ENCODE measurements at places on chromosomes 5 and 9.

- DNase-seq, result no peak
Observed at GRCh38 chr5:370959-371810, 49.7 kb downstream of the AHRR start.

GRCh38 chr5:164204338-164204946 is 699.0 kb downstream of the MAT2B start:
- peak; percentile 75 for DNase-seq

DNA sequence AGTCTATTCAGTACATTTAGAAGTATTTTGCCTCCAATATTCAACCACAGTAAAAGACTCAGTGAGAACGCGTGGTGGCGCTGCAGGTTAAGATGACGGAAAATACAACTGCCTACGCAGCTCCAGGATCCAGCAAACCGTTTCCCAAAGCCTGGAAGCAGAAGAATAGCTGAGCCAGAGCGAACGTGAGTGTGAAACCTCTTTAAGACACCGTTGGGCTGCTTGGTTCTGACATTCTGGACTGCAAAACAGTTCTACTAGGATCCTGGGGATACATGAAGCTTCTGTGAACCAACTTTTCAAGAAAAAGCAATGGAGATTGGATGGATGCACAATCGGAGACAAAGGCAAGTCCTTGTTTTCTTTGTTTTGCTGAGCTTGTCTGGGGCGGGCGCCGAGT is at the start of gene PCDHB16:
Gene PCDHB16, plus strand, starts transcription at position 140 of the 400 bp plus-strand sequence. Its CDS starts 173 bp downstream, at position 313.
- DNase-seq, result peak; percentile 32

DNA sequence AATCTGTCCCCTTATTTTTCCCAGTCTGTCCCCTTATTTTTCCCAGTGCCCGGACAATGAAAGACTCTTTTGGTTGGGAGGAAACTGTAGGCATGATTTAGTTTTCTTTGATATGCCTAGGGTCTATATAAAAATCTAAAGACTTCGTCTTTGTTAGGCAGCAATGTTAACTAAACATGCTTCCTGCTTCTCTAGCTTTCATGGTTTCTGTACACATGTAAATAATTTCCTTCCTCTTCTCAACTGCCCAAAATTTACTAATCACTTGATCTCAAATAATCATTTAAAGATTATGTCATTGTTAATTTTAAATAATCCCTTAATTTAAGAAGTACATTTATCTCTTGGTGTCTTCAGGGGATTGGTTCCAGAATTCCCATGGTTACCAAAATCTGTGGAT is 47.8 kb upstream of the RAPGEF6 start:
- no peak for DNase-seq

- no peak for DNase-seq
Observed at GRCh38 chr5:67350185-67350584, 153.6 kb upstream of the CD180 start.

GRCh38 chr9:680106-680505 is 161.4 kb upstream of the DMRT1 start:
- no peak for DNase-seq

DNA sequence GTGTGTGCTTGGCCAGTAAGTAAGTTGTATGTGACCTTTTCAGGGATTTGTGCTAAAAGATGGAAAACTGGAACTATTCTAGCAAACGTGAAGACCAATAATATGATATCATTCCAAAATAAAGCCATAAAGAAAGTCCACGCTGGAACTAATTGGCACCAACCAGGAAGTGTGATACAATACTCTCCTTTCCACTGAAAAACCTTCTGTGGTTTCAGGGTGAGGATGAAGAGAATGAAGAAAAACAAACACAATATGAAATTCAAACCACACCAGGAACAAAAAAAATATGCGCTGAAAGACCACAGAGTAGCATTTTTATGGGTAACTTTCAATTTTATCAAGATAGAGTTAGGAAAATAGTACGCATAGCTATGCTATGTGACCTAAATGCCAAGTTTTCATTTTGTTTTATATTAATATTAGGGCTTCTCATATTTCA is 105.8 kb downstream of the EFNA5 start:
- DNase-seq, result no peak

GRCh38 chr5:36150676-36151433 is 832 bp downstream of the LMBRD2 start:
- DNase-seq, result peak; percentile 48

GRCh38 chr9:124303762-124304161 is 46.0 kb downstream of the NEK6 start:
- no peak for DNase-seq

DNA sequence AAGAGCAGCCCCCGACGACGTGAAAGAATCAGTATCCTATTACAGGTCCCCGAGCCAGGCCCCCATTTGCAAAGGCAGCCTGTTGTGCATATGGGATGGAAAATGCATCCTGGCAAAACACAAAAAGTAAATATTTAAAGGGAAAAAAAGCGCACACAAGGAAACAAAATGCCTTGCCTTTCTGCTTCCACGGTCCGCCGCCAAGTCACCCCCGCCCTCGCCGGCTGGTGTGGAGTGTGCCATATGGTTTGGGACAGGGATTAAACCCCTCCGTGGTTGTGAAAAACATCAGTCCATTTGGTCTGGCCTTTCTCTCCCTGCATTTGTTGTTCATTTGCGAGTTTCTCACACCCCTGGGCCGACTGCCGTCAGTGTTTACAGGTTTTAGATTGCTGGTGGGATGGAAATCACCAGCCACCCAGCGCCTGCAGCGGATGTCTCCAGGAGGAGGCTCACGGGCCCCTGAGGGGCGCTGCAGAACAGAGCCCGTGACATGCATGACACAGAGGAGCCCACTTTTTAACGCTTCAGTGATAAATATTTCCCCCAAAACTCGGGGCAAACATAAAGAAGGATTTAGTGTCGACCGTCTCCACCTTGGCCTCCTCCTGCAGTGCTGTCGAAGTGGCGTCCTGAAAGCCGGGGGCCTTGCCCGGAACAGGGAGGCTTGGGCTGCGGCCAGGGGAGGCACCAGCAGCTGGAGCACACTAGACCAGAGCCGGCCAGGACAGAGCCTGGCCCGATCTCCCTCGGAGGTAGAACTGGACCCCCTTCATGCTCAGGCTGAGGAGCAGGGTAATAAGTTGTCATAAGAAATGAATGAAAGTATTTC is 161.5 kb downstream of the HSD17B3 start:
- no peak for DNase-seq

DNA sequence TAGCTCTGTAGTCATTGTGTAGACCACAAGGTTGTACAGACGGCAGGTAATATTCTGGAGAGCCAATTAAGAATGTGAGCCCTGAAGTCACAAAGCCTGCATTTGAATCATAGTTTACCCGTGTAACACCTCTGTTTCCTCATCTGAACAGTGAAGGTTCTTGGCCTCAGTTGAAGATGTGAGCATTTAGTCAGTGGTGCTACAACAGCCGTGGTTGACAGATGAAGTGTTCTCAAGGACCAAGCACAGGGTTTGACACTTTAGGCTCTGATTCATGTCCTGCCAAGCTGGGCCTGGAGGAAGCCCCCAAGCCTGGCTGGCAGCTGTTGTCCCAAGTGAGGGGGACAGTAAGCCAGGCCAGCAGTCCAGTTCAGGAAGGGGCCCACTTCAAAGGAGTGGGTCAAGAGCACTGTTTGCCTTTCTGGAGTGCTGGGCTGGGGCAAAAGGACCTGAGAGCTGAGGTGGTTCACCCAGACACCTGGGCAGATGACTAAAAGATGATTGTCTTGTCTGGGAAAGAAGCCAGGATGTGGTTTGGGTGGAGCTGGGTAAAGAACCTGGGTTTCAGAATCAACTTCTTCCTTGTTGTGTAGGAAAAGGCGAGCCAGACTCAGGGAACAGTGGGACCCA is 20.7 kb downstream of the FAXDC2 start:
- DNase-seq, result peak; percentile 60

DNA sequence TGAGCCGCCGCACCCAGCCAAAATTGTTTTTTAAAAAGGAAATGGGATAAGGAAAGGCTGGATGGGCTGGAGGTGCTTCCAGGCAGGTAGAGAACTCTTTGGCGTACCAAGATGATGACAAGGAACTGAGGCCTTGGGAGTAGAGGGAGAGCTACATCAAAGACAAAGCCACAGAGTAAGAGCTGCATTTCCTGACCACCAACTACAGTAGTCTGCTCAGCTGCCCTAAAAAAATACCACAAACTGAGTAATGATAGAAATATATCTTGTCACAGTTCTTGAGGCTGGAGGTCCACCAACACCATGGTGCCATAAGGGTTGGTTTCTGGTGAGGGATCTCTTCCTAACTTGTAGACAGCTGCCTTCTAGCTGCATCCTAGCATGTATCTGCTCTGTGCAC is 8.2 kb downstream of the OR1K1 start:
- no peak for DNase-seq

- no peak for DNase-seq
Observed at GRCh38 chr9:108759835-108760234, 96.0 kb downstream of the ACTL7B start.

GRCh38 chr5:72180925-72181324 is 73.7 kb downstream of the MAP1B start:
- DNase-seq, result no peak

- no peak for DNase-seq
Observed at GRCh38 chr5:43396762-43397304, 15.4 kb downstream of the CCL28 start.

DNA sequence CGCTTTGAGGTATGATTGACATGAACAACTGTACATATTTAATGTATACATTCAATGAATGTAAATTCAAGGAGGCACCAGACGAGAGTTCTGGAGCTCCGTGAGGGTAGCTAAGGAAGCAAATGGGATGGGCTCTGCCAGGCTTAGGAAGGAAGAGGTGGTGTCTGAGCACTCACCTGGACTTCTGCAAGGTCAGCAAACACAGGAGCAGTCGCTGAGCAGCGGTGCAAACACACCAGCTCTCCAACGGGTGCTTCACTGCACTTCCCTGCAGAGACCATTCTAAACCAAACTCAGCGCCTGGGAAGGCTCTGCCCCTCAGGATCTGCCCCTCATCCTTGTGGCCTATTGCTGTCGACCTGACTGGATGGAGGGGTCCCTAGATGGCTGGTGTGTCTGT is 101.5 kb downstream of the COL23A1 start:
- DNase-seq, result no peak

- DNase-seq, result no peak
Observed at GRCh38 chr5:127228540-127229184, 61.9 kb upstream of the MEGF10 start.

- peak; percentile 78 for DNase-seq
Observed at GRCh38 chr9:113632776-113633590, 169.5 kb downstream of the RGS3 start.

- no peak for DNase-seq
Observed at GRCh38 chr9:4792054-4792571, 631 bp upstream of the RCL1 start.

- no peak for DNase-seq
Observed at GRCh38 chr5:91302305-91302704, 80.8 kb downstream of the ARRDC3 start.

- peak; percentile 27 for DNase-seq
Observed at GRCh38 chr9:94714494-94714893, 12.0 kb upstream of the AOPEP start.

DNA sequence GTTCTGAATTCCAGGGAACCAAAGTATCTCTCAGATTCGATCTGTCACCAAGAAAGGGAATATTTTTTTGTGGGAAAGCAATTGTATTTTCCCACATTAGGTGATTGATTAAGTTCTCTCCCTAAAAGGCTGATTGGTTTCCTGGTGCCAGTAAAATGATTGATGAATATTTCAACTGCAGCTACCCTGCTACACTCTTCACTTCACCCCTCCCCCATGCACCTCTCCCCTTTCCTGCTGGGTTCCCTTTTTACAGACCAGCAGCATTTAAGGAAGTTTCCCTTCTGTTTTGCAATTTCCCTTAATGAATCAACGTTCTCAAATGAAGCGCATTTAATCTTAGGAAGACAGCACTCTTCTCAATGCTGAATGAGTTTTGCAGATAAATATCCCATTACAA is 13.1 kb downstream of the NR6A1 start:
- no peak for DNase-seq

DNA sequence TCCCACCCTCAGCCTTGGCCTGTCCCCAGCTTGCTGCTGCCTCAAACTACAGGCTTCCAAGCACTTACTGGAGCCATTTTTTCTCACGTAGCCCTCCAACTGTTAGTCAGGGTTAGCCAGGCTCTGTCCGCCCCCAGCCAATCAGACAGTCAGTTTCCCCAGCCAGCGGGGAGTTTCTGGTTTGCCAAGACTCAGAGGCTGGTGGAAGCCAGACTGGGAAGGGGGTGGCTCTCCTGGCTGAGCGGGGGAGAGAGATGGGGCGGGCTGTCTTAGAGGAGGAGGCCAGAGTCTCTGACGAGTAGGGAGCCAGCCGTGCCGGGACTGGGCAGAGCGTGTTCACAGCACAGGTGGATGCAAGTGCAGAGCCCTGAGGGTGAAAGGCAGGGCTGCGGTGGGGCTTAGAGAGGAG is 15.3 kb downstream of the PROP1 start:
- no peak for DNase-seq

- DNase-seq, result peak; percentile 0
Observed at GRCh38 chr5:170306381-170306831, 8.8 kb upstream of the LCP2 start.

GRCh38 chr9:12204512-12204911 is 488.7 kb upstream of the TYRP1 start:
- DNase-seq, result no peak

DNA sequence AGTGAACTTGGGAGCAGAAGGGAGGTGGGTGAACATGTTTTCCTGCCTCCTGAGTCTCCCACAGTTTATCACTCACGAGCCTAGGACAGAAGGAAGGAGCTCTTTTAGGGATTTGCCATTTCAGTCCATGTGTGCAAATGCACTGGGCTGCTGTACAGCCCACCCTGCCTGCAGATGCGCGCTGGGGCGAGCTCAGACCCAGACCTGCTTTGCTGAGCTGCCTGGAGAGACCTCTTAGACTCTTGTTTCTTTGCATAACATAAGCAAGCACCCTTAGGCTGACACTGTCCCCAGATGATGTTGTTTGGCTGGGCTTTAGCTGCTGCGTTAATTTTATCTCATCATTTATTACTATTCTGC is 199.0 kb downstream of the CACNA1B start:
- DNase-seq, result no peak

DNA sequence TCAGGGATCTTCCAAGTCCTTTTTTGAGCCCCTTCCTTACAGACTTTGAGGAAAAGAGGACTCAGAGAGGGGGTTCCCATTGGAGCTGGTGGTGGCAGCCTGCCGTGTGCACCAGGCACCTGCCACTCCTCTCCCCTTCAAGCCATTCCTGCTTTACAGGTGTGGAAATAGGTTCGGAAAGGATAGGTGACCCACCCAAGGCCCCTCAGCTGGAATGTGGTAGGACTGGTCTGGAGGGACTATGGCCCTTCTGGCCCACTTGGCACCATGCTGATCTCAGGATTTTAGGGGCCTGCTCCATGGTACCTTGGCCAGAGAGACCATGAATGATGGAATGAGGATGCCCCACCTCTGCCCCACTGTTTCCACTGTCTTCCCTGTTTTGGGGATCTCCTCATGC is 1.4 kb downstream of the GALNT12 start:
- DNase-seq, result no peak

DNA sequence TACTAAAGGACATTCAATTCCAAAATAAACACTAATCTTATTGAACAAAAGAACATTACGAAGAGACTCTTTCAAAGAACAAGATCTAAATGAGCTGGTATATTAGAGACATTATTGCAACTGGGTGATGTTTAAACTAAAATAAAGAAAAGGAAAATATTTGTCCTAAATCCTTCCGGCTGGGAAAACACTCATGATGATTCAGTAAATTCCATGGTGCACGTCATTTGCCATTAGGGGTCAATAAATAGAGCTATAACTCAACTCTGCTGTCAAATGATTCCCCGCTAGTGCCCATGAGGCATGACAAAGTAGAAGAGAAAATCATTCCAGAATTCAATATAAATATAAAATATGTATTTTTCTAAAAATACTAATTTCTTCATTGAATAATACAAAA is 565.5 kb upstream of the TUSC1 start:
- peak; percentile 85 for DNase-seq

- peak; percentile 97 for DNase-seq
Observed at GRCh38 chr9:107707428-107707837, 217.9 kb upstream of the KLF4 start.

All from IMR-90 (cell line).